H54 (cell line): ENCODE measurements at places on chromosomes 16 and 17.

DNA sequence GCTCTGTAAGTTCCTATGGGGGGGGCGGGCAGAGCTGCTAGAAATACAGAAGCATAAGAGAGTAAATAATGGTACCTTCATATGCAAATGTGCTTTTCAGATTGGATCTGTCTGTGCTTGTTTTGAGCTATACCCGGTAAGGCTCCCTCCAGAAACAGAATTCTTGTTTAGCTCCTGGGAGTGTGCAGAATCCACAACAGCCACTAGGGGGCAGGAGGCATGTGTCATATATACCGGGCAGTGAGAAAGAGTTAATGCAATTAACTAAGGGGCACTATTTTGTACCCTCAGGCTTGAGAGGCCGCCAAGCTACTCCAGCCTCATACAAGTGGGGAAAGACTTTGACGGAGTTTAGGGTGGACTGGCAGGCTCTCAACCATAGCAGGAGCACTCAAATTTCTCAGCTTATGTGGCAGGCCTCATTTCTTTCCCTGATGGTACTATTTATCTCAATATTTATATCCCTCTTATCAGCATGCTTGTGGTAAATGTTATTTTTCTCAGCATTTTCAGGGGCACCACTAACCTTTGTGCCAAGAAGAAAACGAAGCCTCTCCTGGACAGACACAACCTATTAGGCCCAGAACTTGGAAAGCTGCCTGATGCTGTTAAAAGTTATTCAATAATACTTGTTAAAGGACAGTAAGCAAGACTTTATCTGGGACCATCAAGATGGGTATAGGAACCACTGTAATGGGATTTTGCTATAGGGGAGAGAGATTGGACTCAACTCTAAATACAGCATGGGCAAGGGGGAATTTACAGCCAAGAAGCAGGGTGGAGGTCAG is 10.7 kb upstream of the CENPV start:
- DNase-seq: peak; percentile 33

GRCh38 chr16:65600046-65600445 is 478.2 kb upstream of the CDH11 start:
- no peak for DNase-seq

GRCh38 chr16:68084504-68085258 is 489 bp upstream of the NFATC3 start:
- DNase-seq: no peak

DNA sequence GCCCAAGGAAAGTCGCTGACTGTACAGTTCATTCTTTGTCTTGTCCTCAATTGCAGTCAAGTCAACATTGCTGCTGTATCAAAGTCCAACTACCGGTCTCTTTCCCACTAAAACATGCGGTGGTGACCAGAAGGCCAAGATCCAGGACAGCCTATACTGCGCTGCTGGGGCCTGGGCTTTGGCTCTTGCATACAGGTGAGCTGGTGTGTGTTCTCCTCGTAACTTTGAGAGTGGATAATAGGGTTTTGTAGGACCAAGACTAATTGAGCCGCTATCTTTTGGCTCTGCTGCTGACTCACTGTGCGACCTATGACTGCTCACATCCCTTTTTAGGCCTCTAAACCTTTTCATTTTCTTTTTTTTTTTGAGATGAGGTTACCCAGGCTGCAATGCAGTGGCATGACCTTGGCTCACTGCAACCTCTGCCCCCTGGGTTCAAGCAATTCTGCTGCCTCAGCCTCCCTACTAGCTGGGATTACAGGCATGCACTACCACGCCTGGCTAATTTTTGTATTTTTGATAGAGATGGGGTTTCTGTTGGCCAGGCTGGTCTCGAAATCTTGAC is 38.7 kb downstream of the PHKB start:
- DNase-seq: no peak

DNA sequence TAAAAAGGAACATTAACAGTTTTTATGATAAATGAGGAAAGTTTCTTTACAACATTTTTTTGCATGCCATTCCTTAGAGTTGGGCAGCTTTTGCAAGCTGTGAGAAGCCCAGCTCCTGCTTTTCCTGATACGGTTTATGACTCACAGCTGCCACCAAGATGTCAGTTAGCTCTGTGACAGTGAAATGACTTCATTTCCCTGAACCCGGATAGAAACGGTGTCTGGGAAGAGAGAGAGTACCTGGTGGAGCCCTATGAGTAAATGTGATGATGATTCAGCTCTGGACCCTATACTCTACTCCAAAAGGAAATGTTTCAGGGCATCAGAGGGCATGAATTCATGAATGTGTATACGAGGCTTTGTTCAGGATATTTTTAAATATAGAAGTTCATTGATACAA is 366.3 kb upstream of the HSBP1 start:
- DNase-seq: no peak

DNA sequence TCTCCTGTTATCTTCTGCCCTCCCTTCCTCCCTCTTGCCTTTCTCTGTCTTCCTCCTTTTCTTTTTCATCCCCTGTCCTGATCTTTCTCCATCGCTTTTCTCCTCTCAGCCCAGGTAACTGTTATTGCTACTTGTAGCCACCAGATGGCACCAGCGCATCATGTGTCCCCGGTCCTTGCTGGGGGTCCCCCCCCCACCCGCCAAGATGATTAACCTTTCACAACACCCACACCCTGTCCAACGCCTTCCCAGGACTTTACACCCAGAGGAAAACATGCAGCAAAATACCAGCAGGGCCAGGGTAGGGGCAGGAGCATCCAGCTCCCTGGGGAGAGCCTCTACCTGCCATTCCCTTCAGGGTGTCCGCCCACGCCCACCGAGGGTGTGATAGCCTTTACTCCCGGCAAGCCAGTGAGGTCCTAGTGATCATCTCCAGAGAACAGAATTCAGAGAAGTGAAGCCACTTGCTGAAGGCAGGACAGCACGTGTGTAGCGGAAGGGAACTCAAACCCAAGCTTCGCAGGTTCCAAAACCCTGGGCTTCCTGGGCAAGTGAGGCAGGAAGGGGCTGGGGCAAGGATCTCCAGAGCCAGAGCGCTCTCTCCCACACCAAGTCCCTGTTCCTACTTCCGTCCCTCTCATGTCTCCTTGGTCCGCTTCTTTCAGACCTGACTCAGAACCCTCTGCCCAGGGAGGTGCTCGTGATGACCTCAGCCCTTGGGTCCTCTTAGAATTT is 13.4 kb upstream of the TAC4 start:
- peak; percentile 76 for DNase-seq

DNA sequence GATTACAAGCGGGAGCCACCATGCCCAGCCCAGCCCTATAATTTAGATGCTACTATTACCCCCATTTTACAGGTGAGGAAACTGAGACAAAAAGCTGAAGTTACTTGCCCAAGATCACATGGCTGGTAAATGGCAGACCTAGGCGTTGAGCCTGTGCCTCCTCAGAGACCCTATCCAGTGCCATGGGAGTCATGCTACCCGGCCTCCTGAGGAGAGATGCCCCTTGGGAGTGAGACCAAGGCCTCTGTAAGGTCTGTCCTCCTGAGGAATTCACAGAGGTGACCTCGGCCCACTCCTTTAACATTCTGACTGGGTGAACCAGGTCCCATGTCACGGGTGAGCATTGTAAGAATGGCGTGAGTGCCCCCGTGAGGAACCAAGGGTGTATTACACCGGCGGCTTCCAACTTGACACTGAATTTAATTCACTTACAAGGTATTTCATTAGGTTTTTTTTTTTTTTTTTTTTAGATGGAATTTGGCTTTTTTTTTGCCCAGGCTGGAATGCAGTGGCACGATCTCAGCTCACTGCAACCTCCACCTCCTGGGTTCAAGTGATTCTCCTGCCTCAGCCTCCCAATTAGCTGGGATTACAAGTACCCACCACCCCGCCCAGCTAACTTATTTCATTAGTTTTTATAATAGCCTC is 95.7 kb downstream of the ABCC6 start:
- peak; percentile 67 for DNase-seq

DNA sequence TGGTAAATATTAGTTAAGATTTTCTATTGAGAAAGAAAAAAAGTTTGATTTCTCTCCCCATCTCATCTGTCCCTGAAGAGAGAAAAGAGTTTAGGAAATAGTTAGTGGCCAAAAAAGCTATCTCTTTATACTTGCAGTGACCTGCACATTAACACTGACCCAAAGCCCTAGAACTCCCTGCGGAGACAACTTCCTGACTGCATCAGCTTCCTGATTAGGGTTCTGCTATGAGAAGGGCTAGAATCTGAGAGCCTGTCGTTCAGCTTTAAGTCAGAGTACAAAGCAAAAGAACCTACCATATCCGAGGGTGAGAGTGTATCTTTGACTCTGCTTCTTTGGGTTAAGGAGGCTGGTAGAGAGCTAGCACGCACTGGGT is 24.7 kb downstream of the LIMD2 start:
- no peak for DNase-seq

- DNase-seq: no peak
Measured at GRCh38 chr17:29625037-29625750, 2.5 kb upstream of the CORO6 start.

GRCh38 chr17:13704333-13704732 is 102.6 kb upstream of the HS3ST3A1 start:
- DNase-seq: no peak

DNA sequence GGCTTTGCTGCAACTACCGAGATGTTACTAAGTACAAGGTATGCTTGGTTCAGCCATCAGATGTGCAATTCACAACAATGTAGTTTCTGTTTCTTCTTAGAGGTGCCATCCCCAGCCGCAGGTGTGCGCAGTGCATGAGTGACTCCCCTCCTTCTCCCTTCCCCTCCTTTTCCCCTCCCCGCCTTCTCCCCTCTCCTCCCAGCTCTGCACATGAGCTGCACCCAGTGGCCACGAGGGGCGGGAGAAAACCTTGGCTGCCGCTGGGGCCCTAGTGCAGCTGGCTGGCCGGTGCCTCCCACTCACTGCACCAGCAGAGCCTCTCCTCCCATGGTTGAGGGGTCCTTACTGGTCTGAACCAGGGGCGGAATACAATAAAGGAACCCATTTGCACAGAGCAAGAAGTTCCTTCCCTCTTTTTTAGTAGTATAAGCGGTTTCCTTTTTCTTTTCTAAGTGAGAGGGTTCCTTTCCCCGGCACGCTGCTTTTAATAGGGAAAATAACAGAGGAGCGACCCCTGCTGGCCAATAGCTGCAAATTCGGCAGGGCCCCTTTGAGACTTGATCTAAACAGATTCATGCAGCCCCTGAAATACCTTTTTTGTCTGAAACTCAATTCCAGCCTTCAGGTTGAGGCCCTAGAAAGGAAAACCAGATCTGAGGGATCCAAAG is 7.8 kb upstream of the CCL15 start:
- no peak for DNase-seq

DNA sequence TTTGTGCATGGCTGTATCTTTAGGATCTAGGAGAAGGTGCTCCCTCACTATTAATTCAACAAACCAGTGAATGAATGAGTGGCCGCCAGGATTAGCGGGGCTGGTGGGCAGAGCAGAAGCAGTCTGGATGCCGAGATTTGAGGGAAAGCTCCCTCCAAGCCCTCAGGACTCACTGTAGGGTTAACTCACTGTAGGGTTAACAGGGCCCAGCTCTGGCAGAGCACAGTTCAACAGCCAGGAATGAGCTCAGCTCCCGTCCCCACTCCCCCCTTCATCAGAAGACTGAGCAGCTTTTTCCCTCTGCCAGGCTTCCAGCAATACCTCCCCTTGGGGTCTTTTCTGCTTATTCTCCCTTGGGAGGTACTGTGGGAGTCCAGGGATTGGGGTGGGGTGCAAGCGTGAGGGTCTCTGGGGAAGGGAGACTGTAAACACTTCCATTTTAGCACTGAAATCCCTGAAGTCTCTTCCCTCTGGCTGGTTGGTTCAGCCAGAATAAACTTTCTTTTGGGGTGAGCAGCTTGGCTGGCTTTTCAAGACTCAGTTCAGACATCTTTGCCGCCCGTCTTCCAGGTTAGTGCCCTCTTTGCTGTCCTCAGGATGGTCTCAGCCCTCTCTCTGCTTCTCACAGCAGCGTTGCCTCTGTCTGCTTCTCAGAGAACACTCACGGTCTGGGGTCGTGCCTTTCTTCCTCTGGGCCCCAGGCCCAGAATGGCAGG is 53.7 kb upstream of the WSB1 start:
- DNase-seq: no peak

DNA sequence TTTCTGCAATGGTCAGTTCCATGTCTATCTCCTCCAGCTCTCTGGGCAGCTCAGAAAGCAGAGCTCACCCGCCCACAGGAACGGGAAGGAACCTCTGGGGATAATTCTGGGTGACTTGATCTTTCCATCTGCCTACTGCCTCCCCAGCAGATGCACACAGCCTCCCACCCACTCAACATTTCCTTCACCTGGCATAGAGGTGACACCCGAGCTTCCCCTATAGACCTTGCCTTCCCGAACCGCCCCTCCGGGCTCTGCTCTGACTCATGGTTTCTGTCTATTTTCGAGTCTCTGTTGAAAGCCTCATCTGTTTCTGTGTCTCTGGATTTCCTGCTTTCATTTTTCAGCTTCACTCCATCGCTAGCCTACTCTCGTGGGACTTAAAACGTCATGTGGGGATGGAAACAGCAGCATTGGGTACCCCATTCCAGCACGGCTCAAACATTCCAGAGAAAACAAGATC is 11.4 kb downstream of the GGA3 start:
- no peak for DNase-seq

GRCh38 chr16:5706211-5706610 is 608.6 kb upstream of the EEF2KMT start:
- no peak for DNase-seq

GRCh38 chr16:67043420-67043819 is 14.5 kb downstream of the CBFB start:
- DNase-seq: no peak

- DNase-seq: no peak
Measured at GRCh38 chr17:77018504-77018903, 122.3 kb upstream of the SEC14L1 start.
